ENCODE measurements at places on chromosomes 3 and 15.

- peak; percentile 96 for DNase-seq
Observed at GRCh38 chr3:66038726-66039589, at the start of gene MAGI1. MAGI1 (minus strand) TSS chr3:66038918; CDS start chr3:66038308, 610 bp downstream.

GRCh38 chr3:42865256-42865655 lies 10.4 kb downstream of the CYP8B1 start:
- no peak for DNase-seq

- DNase-seq = no peak
Observed at GRCh38 chr15:29456255-29456654, 186.6 kb upstream of the NSMCE3 start.

DNA sequence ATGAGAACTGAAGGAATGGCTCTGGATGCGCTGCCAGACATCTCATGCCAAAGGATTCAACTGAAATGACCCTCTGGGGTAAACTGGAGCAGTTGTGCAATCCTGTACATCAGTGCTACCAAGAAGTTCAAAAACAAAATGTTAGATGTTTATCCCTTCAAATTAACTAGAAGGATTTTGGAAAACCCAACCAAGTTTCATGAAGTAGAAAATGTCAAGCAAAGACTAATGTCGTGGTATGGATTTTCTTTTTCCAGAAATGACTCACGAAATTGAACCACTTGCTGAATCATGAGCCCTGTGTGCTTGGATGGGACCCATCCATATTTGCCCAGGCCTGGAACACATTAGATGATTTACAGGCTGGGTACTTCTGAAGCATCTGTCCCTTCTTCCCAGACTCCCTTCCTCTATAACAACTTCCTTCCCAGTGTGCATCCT lies 101.6 kb downstream of the LRTM1 start:
- DNase-seq = no peak

DNA sequence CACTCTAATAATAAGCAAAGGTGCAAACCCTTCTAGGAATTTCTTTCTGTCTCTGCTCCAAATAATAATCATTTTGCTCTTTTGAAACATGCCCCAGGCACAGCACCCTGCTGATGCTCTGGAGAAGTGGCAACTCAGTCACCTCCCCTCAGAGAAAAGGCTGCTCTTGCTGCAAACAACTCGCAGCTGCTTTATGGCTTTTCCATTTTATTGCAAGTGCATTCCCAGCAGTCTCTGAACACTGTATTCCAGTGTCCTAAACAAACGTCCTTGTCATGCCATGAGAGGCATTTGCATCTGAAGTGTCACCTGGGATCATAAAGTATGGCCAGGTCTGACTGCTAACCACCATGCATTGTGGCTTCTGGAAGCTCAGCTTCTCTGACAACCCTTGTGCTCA lies 358.1 kb upstream of the TRIM42 start:
- DNase-seq = peak; percentile 6

DNA sequence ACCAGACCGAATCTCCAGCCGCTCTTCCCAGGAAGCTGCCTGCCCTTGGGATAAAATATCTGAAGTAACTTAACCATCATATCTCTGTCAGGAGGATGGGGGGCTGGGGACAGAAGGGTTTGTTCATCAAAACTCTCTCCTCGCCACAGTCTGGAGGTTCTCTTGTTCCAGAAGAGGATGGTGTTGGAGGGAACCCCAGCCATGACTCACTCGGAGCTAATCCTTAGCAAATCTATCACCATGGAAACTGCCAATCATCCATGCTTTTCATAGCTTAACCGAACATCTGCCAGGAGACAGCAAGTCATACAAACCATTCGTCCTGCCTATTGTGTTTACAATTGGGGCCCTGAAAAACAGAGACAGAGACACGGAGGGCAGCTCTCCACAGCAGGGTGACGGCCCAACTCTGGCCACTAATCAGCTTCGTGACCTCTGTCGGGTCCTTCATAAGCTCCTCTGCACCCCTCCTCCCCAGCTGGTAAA lies 73.8 kb upstream of the HEG1 start:
- peak; percentile 46 for DNase-seq

- DNase-seq = no peak
Observed at GRCh38 chr3:113771993-113772392, 25.2 kb downstream of the ATP6V1A start.

- DNase-seq = no peak
Observed at GRCh38 chr3:146203776-146204175, 42.8 kb upstream of the PLOD2 start.

DNA sequence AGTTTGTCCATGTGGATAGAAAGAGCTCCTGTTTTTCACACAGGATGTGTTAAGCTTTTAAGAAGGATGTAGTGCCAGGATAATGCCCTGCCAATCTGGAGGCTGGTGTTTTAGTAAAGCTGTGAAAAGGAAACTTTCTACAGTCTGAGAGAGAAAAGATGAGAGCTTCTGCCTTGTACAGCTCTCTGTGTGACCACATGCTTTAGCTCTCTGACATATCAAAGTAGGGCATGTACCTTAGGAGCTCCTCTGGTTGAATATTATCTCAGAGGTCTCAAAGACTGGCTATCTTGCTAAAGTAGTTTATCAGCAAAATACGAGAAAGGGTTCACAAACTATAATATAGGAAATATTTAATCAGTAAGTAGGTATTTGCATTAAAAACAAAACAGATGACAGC lies 30.4 kb downstream of the CDIN1 start:
- no peak for DNase-seq

DNA sequence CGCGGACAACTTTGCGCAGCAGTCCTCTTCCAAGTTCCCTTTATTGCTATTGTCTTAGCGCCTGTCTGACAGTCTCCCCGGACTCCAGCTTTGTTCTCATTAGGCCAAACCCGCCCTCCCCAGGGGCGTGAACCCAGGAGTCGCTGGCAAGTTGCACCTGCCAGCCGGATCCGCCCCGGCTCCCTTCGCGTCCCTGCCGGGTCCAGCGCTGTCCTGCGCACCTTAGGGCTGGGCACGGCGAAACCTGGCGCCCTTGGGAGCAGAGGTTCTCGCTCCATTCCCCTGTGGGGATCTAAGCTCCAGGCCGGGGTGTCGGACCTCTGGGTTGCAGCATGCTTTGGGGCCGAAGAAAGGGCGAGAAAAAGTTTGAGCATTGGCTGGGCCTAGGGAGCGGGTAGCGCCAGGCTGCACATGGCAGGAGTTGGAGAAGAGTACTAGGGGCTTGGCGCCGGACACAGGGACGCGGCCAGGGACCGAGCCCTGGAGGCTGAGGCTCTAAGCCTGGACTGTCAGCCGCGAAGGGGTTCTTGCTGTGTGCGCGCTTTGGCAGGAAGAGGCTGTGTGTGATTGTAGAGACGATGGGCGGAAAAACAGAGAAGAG lies 335.1 kb upstream of the THRB start:
- peak; percentile 42 for DNase-seq

- no peak for DNase-seq
Observed at GRCh38 chr15:92495446-92495845, 101.8 kb downstream of the ST8SIA2 start.

GRCh38 chr3:30982416-30983075 lies 88.1 kb upstream of the GADL1 start:
- peak; percentile 39 for DNase-seq

DNA sequence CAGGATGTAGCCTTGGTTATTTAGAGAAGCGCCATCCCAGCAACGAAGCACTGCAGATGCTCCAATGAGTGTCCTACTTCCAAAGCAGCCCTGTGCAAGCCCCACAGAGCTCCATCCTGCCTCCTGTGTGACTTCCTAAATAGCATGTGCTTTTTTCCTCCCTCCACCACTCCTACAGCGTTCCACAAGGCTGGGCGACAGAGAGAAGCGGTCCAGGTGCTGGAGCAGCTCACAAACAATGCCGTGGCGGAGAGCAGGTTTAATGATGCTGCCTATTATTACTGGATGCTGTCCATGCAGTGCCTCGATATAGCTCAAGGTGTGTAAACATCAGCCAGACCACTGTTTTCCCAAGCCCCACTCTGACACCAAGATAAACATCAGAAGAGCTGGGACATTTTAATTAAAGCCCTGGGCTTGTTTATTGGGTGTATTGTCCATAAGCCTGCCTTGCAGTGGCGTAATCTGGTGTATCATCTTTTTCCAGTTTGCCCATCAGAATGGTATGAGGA lies 22.2 kb upstream of the RHO start:
- DNase-seq = no peak

DNA sequence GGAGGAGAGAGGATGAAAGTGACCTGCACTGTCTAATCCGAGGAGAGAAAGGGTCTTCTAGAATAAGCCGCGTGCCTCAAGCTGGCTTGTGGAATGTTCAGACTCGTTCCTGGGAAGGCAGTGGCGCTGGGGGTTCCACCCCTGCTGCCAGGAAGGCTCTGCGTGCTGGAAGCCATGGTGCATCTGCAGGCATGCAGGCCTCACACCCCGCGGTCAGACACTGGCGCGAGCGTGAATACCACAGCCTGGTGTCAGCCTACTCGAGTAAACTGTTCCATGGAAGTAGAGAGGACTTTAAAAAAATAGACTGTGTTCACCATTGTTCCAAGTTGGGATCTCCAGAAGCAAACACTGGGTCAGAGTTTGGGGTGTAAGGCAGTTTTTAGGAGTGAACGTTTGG lies 25.9 kb upstream of the GABRG3 start:
- peak; percentile 15 for DNase-seq

GRCh38 chr3:62905331-62905730 lies 30.1 kb upstream of the CADPS start:
- DNase-seq = no peak

DNA sequence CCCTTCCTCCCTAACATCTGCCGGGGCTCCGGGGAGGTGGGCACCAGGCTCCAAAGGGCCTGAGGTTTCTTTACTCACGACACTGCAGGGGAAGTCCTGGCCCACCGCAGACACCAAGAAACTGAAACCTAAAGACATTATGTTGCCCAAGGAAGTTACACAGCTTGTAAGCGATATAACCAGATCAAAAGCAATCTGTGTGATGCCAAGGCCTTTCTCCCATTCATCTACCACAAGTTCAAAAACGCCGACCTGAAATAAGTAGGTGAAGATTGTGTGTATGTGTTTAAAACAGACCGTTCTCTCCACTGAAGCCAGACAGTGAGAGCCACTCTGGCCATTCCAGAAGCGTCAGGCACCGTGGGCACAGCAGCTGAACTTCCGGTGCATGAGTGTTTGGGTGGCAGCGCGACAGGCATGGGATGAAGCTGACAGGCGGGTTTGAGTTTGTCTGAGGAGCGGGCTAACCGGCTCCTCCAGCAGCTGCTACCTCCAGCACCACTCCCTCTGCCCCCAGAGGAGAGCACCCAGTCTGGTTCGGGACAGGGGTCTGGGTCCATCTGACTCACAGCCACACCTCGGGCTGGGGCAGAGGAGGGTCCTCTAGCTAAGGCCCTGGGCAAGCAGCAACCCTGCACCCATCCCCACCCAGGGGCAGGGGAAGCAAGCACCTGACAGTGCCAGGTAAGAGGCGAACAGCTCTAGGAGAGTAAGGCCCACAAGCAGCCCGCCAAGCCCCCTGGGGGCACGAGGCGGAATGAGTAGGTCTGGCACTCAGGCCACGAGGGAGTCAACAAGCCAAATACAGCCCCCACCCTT lies 1.3 kb downstream of the TNK2 start:
- DNase-seq = peak; percentile 66

- no peak for DNase-seq
Observed at GRCh38 chr15:95577927-95578326, 752.6 kb upstream of the NR2F2 start.

DNA sequence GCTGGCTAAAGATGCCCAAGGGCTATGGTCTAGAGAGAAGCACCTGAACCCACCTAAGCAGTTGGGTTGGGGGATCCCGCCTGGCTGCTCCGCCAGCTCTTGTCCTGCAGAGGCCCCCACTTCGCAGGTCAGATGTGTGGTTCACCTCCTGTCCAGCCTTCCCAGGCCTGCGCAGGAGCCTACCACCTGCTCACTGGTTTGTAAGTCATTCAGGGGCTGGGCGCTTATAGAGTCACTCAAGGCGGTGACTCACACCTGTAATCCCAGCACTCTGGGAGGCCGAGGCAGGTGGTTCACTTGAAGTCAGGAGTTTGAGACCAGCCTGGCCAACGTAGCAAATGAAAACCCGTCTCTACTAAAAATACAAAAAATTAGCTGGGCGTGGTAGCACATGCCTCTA lies 3.9 kb upstream of the FURIN start:
- DNase-seq = peak; percentile 39

DNA sequence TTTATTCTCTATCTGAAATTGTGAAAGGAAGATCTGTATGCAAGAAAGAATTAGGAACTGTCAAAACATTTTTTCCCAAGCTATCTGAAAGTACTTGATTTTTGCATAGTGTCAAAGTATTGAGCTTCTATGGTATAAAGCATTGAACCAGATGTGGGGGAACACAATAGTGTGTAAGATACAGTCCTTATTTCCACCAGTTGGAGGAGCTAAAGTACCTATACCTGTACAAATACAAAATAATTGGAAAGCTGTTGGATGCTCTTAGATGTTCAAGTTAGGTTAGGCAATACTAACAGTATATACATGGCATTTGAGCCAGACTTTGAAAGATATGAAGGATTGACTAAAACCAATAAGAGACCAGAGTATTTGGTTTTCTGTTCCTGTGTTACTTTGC lies 148.4 kb downstream of the B3GALNT1 start:
- DNase-seq = no peak

DNA sequence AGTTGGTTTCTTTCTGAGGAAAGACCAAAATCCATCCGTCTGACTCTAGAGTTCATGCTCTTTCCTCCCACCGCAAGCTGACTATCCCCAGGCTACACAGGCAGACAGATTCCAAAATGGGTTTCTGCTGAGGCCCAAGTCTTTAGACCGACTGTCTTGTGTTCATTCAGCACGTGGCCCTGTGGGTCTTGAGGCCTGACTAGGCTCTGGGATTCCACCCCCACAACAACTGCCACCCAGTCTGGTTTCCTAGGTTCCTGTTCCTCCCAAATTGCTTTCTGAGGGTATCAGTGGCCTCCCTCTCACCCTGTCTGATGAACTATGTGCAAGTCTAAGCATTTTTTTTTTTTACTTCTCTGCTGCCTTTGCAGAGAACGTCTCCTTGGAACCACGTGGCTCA lies 67.7 kb downstream of the CYP19A1 start:
- no peak for DNase-seq

- DNase-seq = no peak
Observed at GRCh38 chr3:29763115-29763514, 482.2 kb downstream of the RBMS3 start.
